Activated T-helper 2 cell treated with anti-CD3 and anti-CD28 coated beads, Interferon-gamma antibody, Interleukin-2, Interleukin-4, amounts not matched to agents 10 μg/mL and 5 μg/mL and 100 μg/mL, durations not matched to agents 14 hours and 24 hours and 36 hours (primary cell): ENCODE measurements at places on chromosomes 12 and 14.

- no peaks in the 10 kb centered on the region for H3K4me1 ChIP-seq
- peaks cover 12% of the 10 kb centered on the region for H3K27me3 ChIP-seq
- no peak overlapping the region for H3K27ac ChIP-seq
Measured at GRCh38 chr14:104955396-104955770, 22.8 kb downstream of the AHNAK2 start.

DNA sequence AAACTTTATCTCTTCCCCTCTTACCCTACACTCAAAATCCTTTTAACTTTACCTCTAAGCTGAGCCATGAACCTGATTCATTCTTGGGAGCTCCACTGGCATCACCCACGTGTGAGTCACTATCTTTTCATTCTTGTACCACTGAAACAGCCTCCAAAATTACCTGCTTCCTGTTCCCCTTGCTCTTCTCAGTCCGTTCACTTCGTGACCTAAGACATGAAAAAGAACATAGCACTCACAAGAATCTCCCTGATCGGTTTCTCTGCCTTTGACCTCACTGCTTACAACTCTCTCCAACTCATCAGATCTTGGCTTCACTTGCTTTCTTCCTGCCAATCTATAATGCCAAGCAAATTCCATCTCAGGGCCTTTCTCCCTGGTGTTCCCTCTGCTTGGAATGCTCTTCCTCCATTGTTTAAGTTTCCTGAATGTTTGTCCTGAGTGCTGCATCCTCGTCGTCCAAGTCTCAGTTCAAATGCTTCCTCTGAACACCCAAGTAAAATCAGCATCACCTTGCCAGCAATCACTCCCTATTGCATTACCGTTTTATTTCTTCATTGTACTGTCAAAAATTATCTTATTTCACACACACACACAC, 9.2 kb downstream of the GLIPR1 start:
- peak overlapping the region; percentile 51 for H3K27ac ChIP-seq
- peaks cover 28% of the 10 kb centered on the region for H3K36me3 ChIP-seq
- peak overlapping the region; percentile 4 for H3K4me3 ChIP-seq
- DNase-seq: no peak
- no peaks in the 10 kb centered on the region for H3K27me3 ChIP-seq
- H3K4me1 ChIP-seq: peaks cover 23% of the 10 kb centered on the region

- H3K4me1 ChIP-seq: peaks cover 27% of the 10 kb centered on the region
- H3K4me3 ChIP-seq: no peak overlapping the region
- peak overlapping the region; percentile 40 for H3K27ac ChIP-seq
- H3K27me3 ChIP-seq: peaks cover 1% of the 10 kb centered on the region
- no peak for DNase-seq
- H3K36me3 ChIP-seq: no peaks in the 10 kb centered on the region
Measured at GRCh38 chr12:75913502-75914351, 117.8 kb downstream of the PHLDA1 start.

GRCh38 chr14:101066826-101067510, 163.4 kb upstream of the RTL1 start:
- H3K4me1 ChIP-seq: no peaks in the 10 kb centered on the region
- no peaks in the 10 kb centered on the region for H3K27me3 ChIP-seq
- H3K27ac ChIP-seq: no peak overlapping the region
- H3K36me3 ChIP-seq: no peaks in the 10 kb centered on the region

GRCh38 chr14:68444449-68445168, 348.3 kb downstream of the ZFP36L1 start:
- H3K27me3 ChIP-seq: no peaks in the 10 kb centered on the region
- no peak for DNase-seq
- no peak overlapping the region for H3K27ac ChIP-seq
- no peaks in the 10 kb centered on the region for H3K36me3 ChIP-seq
- H3K4me3 ChIP-seq: no peak overlapping the region

DNA sequence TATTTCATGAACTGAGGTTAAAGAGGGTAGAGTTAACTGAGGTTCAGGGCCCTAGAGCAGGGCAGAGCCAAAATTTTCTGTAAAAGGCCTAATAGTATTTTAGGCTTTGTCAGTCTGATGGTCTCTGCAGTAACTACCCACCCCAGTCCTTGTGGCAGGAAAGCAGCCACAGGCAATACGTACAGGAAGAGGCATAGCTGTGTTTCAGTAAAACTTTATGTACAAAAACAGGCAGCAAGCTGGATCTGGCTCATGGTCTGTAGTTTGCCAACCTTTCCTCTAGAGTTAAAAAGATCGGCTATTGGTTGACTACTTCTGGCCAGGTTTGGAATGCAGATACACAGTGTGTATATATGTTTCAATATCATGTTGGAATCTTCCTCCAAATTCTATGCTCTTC, 17.2 kb downstream of the TM7SF3 start:
- H3K27ac ChIP-seq: no peak overlapping the region
- peaks cover 14% of the 10 kb centered on the region for H3K4me1 ChIP-seq
- H3K36me3 ChIP-seq: peaks cover 52% of the 10 kb centered on the region
- no peak for DNase-seq

DNA sequence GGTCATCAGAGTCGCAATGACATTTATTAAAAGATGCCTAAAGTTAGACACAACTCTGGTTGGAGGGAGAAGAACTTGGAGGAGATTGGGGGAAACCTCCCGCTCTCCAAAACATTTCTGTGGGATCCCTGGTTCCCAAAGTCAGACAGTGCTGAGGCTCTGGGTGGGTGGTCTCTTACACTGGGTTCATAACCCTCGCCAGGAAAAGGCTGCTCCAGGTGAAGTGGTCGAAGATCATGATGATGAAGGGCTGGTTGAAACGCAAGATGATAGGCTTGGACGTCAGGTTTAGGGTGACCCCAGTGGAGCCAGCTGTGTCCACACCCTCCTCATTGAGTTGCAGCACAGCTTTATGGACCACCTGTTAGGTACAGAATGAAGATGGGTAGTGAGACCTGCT, 11.2 kb upstream of the SERPINA10 start:
- no peaks in the 10 kb centered on the region for H3K27me3 ChIP-seq
- no peak for DNase-seq
- H3K4me3 ChIP-seq: no peak overlapping the region
- no peaks in the 10 kb centered on the region for H3K36me3 ChIP-seq

DNA sequence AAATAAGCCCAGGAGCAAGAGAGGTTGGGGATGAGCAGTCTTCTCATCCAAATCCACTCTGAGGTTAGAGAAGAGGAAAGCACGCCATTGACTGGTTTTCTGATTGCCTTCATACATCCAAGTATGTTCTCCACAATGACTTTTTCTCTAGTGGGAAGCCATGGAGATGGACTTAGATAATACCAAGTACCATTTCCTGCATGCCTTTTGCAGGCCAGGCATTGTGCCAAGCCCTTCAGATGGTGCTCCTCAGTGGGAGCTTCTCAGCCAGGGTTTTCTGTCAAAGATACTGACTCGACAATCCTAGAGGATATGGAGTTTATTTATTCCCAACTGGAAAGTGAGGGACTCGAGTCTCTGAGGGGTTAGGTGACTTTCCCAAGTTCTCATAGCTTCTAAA, 218.0 kb downstream of the ZFP36L1 start:
- H3K27me3 ChIP-seq: no peaks in the 10 kb centered on the region
- no peaks in the 10 kb centered on the region for H3K36me3 ChIP-seq
- no peak for DNase-seq
- no peak overlapping the region for H3K4me3 ChIP-seq

GRCh38 chr12:56723889-56724700, 1.0 kb downstream of the NACA start:
- peak overlapping the region; percentile 96 for H3K27ac ChIP-seq
- no peaks in the 10 kb centered on the region for H3K27me3 ChIP-seq
- peaks cover 50% of the 10 kb centered on the region for H3K4me1 ChIP-seq

GRCh38 chr14:80310938-80311750, 99.8 kb upstream of the DIO2 start:
- H3K4me1 ChIP-seq: no peaks in the 10 kb centered on the region
- H3K27ac ChIP-seq: no peak overlapping the region
- DNase-seq: no peak
- H3K4me3 ChIP-seq: no peak overlapping the region
- no peaks in the 10 kb centered on the region for H3K36me3 ChIP-seq

- H3K27ac ChIP-seq: no peak overlapping the region
- no peak overlapping the region for H3K4me3 ChIP-seq
- DNase-seq: no peak
- peaks cover 19% of the 10 kb centered on the region for H3K4me1 ChIP-seq
Measured at GRCh38 chr12:104591257-104591885, 134.6 kb downstream of the CHST11 start.

DNA sequence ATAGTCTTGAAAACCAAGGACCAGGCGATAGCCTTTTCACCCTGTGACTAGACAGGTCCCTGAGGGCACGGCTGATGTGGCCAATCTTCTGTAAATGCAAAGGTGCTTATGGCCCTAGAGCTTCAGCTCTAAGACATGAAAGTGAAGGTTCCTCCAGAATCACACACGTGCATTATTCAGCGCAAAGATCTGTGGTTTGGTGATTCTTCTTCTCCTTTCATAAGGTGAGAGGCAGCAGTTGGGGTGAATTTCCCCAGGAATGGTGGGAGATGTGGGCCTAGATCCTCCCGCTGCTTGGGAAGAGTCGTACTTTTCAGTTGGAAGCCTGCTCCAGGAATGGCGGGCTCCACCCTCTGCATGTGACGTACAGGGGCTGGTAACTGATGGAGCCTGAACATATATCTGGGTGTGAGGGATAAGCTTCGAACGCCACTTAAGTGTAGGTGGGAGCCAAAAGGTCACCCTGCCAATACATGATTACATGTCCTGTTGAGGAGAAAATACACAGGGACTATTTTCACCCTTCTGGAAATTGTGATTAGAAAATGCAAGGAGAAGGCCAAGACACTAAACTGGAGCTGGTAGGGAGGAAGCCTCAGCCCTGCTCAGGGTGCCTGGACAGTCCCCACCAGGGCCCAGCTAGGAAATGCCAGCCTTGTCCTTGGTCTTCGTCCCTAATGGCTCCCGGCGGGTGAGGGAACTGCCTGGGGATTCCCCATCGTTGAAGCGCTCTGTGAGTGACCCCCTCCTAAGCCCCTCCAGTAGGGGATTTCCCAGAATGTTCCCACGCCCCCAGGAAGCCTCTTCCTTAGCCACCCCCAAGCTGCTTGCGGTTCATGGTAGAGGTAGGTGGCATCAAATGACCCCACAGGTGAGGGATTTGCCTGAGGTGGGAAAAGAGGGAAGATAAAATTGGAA, 17.6 kb downstream of the BATF start:
- peaks cover 61% of the 10 kb centered on the region for H3K36me3 ChIP-seq
- H3K27me3 ChIP-seq: no peaks in the 10 kb centered on the region
- peaks cover 64% of the 10 kb centered on the region for H3K4me1 ChIP-seq
- H3K27ac ChIP-seq: peak overlapping the region; percentile 85

GRCh38 chr12:127178463-127178862, 1088.5 kb upstream of the TMEM132C start:
- H3K27ac ChIP-seq: no peak overlapping the region
- no peaks in the 10 kb centered on the region for H3K36me3 ChIP-seq
- no peak overlapping the region for H3K4me3 ChIP-seq
- no peaks in the 10 kb centered on the region for H3K27me3 ChIP-seq

DNA sequence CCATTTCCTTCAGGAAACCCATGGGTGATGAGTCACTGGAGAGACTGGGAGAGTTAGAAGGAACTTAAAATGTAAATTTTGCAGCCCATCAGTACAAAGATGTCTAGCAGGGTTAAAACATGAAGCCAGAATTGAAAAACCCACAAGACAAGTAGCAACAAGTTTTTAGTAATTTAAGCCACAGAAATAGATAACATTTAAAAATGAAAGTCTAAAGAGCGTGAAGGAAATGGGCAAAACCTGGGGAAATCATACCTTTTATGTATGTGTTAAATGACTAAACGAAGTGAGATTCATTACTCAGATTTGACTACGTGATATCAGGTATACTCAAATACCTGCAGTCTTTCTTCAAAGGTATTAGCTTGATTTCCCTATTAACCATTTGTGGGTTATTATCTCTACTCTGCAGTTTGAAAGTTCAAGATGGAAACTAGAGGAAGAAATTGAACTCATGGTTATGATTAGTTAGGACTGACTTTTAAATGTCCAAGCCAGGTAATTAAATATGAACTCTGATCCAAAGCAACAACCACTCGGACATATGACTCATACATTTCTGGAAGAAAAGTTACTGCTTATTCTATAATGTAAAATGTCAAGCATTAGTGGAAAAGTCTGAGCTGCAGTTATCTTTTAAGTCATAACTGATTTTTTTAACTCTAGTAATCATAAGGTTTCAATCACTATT, 84.1 kb downstream of the ITPR2 start:
- no peaks in the 10 kb centered on the region for H3K27me3 ChIP-seq
- H3K4me1 ChIP-seq: peaks cover 57% of the 10 kb centered on the region
- no peak for DNase-seq
- H3K27ac ChIP-seq: peak overlapping the region; percentile 65
- peaks cover 20% of the 10 kb centered on the region for H3K36me3 ChIP-seq

- no peak for DNase-seq
- no peak overlapping the region for H3K4me3 ChIP-seq
- H3K27me3 ChIP-seq: peaks cover 9% of the 10 kb centered on the region
- no peak overlapping the region for H3K27ac ChIP-seq
Measured at GRCh38 chr12:116381744-116382685, 104.5 kb upstream of the MED13L start.

DNA sequence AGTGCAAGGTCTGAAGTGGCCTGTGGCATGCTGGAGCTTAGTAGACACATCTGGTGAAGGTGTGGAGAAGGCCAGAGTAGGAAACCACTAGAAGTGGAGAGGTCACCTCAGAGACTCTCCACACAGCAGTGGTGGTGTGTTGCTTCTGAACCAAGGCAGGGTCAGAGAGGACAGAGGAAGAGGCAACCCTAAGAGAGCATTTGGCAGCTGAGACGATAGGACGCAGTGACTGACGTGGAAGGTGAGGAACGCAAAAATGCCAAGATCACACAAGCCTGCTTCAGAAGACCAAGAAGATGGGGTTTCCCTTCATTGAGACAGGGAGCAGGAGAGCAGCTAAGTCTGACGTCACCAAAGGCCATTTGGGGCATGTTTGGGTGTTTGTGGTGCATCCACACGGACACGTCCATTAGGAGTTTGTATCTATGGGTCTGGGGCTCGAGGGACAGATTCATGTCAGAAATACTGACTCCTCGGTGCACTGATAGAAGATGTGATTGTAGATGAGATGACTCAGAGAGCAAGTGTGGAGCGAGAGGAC, 338.1 kb downstream of the CACNA1C start:
- peaks cover 3% of the 10 kb centered on the region for H3K27me3 ChIP-seq
- no peak overlapping the region for H3K4me3 ChIP-seq
- H3K27ac ChIP-seq: no peak overlapping the region
- DNase-seq: no peak
- no peaks in the 10 kb centered on the region for H3K4me1 ChIP-seq

DNA sequence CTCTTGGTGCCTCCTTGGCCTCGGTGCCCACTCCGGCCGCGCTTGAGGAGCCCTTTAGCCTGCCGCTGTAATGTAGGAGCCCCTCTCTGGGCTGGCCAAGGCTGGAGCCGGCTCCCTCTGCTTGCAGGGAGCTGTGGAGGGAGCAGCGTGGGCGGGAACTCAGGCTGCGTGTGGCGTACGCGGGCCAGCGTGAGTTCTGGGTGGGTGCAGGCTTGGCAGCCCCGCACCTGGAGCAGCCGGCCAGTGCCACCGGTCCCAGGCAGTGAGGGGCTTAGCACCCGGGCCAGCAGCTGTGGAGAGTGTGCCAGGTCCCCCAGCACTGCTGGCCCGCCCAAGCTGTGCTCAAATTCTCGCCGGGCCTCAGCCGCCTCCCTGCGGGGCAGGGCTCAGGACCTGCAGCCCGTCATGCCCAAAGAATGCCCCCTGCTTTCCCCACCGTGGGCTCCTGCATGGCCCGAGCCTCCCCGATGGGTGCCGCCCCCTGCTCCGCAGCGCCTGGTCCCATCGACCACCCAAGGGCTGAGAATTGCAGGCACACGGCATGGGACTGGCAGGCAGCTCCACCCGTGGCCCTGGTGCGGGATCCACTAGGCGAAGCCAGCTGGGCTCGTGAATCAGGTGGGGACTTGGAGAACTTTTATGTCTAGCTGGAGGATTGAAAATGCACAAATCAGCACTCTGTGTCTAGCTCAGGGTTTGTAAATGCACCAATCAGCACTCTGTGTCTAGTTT, 129.2 kb downstream of the PAWR start:
- no peak overlapping the region for H3K27ac ChIP-seq
- H3K4me1 ChIP-seq: no peaks in the 10 kb centered on the region
- H3K4me3 ChIP-seq: no peak overlapping the region
- H3K36me3 ChIP-seq: no peaks in the 10 kb centered on the region
- no peaks in the 10 kb centered on the region for H3K27me3 ChIP-seq
